Activated CD8-positive, alpha-beta memory T cell treated with anti-CD3 and anti-CD28 coated beads, Interleukin-2, amount 10 ng/mL, durations not matched to agents 7 days and 5 days (primary cell): ENCODE measurements at places on chromosomes 4 and X. TPM values are rescaled to one million over a fixed set of nuclear protein-coding genes. Genes with fewer than 3 reads are reported as not detected.

Gene VCX2
- total RNA-seq, result not detected

Gene CLDN22
- total RNA-seq, result not detected

Gene SYN1
- total RNA-seq, result 0.15 TPM

Gene TLR2
- total RNA-seq, result 0.41 TPM

Gene MAGEA9B
- not detected for total RNA-seq

Gene ART3
- not detected for total RNA-seq

Gene TMPRSS11D
- not detected for total RNA-seq

Gene CXCR3
- 119 TPM for total RNA-seq

Gene NOX1
- not detected for total RNA-seq

Gene PF4V1
- not detected for total RNA-seq

Gene STARD8
- 0.64 TPM for total RNA-seq

Gene RHOXF2B
- not detected for total RNA-seq

Gene IL2RG
- total RNA-seq, result 512 TPM

Gene ADGRG2
- total RNA-seq, result not detected

Gene REELD1
- total RNA-seq, result 0.45 TPM
